GM12891 (cell line): ENCODE measurements at places on chromosomes 7 and 10.

GRCh38 chr10:114753126-114753525 lies 68.5 kb upstream of the FHIP2A start:
- DNase-seq = no peak

- DNase-seq = no peak
Measured at GRCh38 chr7:34406848-34407530, 251.0 kb upstream of the NPSR1 start.

- DNase-seq = no peak
Measured at GRCh38 chr7:106752367-106752766, 91.4 kb upstream of the CCDC71L start.

DNA sequence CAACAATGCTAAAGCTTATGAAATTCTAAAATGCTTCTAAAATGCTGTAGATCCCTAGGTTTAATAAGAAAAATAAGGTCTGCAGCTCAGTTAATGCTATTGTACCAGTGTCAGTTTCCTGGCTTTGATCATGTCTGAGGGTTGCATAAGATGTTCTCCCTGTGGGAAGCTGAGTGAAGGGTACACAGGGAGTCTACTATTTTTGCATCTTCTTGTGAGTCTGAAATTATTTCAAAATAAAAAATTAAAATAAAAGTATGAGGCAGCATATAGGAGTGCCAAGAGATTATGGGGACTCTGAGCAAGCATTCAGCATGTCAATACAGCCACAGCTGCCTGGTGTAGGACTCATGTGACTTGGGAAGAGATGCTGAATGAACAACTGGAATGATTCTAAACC lies 14.7 kb downstream of the CHST15 start:
- no peak for DNase-seq

GRCh38 chr7:106143711-106144337 lies 31.7 kb upstream of the SYPL1 start:
- no peak for DNase-seq

DNA sequence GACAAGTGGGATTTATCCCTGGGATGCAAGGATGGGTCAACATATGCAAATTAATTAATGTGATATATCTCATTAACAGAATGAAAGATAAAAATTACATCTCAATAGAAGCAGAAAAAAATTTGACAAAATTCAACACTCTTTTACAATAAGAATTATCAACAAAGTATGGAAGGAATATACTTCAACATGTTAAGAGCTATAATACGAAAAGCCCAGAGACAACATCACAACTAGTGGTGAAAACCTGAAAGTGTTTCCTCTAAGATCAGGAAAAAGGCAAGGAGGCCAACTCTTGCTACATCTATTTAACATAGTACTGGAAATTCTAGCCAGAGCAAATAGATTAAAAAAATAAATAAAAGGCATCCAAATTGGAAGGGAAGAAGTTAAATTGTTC lies 970.0 kb upstream of the POT1 start:
- DNase-seq = no peak

GRCh38 chr10:124003481-124003870 lies 89.9 kb downstream of the CHST15 start:
- peak; percentile 13 for DNase-seq

DNA sequence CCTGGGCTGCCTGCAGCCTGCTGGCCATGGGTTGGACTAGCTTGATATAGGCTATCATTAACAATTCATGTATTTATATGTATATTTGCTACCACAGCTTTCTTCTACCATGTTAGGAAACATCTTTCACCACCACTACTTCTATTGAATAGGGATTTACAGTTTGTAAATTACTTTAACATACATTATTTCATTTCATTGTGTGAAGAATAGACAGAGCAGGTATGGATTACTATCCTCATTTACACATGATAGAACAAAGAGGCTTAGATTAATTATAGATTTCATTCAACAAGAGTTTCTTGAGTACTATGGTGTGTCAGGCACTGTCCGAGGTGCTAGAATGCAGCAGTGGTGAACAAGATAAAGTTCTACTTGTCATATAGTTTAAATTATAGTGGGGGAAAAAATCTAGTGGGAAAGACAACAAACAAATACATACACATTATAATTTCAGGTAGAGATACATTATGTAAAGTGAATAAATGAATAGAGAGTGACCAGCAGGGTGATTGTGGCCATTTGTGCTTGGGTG lies 20.6 kb downstream of the VTI1A start:
- DNase-seq = no peak

DNA sequence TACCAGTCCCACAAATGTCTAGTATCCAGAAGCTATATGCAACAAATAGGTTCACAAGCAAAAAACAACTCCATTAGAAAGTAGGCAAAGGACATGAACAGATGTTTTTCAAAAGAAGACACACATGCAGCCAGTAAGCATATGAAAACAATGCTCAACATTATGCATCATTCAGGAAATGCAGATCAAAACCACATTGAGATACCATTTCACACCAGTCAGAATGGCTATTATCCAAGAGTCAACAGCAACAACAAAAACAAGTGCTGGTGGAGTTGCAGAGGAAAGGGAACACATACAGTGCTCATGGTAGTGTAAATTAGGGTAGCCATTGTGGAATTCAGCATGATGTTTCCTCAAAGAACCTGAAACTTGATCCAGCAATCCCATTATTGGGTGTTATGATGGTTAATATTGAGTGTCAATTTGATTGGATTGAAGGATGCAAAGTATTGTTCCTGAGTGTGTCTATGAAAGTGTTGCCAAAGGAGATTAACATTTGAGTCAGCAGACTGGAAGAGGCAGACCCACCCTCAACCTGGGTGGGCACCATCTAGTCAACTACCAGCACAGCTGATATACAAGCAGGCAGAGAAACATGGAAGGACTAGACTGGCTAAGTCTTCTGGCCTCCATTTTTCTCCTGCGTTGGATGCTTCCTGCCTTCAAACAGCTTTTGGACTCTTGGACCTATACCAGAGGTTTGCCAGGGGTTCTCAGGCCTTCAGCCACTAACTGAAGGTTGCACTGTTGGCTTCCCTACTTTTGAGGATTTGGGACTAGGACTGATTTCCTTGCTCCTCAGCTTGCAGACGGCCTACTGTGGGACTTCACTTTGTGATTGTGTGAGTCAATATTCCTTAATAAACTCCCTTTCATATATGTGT lies 218.4 kb upstream of the SEMA3D start:
- no peak for DNase-seq
